ENCODE measurements at places on chromosomes 7 and 10.

DNA sequence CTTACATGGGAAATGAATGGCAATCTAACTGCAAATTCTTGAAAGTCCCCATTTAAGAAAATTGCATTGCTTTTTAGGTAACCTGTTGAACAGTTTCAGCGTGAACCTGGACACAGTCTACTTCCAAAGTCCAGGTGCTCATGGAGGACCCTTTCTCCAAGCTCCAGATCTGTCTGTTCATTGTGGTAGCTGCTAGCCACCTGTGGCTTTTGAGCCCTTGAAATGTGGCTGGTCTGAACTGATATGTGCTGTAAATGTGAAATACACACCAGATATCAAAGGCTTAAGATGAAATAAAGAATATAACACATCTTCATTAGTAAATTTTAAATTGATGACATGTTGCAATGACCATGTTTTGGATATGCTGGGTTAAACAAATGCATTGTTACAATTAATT lies 4.2 kb downstream of the CACNB2 start:
- DNase-seq: no peak

- DNase-seq: no peak
Observed at GRCh38 chr7:16587790-16588189, 57.8 kb downstream of the ANKMY2 start.

GRCh38 chr7:112064627-112065385 lies 141.4 kb downstream of the DOCK4 start:
- DNase-seq: no peak

GRCh38 chr7:4683043-4683883 lies 1.2 kb downstream of the FOXK1 start:
- peak; percentile 45 for DNase-seq

- peak; percentile 18 for DNase-seq
Observed at GRCh38 chr10:13161857-13162271, 506 bp downstream of the MCM10 start.

DNA sequence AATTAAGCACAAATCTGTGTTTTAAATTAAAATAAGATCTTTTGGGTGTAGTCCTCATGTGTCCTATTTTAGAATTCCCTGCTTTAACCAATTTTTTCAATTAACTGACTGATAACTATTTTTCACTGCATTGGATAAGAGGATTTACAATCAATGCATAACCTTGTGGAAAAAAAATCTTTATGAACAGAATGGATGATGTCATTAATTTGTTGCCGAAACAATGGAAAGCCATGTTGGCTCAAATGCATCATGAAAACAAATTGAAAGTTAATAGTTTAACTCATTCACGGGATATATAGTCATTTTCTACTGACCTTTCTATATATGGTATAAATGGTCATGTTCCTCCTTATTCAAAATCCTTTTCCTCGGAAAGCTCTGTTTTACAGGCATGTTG lies 82.3 kb downstream of the PRLHR start:
- no peak for DNase-seq

- no peak for DNase-seq
Observed at GRCh38 chr10:121683816-121684215, 85.6 kb upstream of the FGFR2 start.

DNA sequence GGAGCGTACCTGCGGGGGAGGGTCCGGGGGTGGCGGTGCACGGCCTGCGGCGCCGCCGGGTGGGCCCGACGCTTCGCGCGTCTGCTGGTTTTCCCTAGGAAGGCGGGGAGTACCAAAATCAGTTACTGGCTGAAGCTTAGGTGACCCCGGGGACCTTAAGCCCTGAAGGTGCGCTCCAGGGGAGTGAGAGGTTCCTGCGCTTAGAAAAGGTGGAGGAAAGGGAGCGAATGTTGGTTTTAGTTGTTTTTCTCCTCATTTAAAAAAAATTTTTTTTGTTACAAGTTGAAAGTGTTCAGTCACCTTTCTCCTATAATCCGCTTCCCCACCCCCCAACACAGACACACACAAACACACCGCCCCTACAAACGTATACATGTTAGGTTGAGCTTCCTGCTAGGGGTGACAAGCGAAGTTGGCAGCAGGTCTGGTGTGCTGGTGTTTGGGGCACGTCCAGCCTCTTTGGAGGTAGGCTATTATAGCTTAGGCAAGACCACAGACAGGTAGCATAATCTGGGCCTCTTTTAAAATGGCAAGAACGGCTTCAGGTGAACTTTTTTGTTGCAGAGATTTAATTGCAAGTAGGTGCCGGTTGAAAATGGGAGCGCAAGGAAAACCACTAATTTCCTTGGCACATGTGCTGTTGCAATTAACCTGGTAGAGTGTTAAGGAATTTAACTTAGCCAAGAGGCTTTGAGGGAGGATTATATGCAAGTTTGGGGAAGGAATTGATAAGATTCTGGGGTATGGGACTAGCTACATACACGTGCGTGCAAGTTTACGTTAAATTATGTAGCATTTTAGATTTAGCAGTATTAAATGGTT lies 945 bp downstream of the ADD3 start:
- DNase-seq: peak; percentile 37

- no peak for DNase-seq
Observed at GRCh38 chr7:81583090-81583489, 186.8 kb downstream of the HGF start.

- DNase-seq: no peak
Observed at GRCh38 chr7:92808006-92808405, 28.4 kb downstream of the CDK6 start.

GRCh38 chr10:14779001-14779651 lies 4.4 kb upstream of the FAM107B start:
- DNase-seq: no peak

GRCh38 chr10:49601857-49602256 lies 8.3 kb upstream of the SLC18A3 start:
- peak; percentile 71 for DNase-seq

- DNase-seq: no peak
Observed at GRCh38 chr10:61065051-61065450, 121.1 kb upstream of the RHOBTB1 start.

DNA sequence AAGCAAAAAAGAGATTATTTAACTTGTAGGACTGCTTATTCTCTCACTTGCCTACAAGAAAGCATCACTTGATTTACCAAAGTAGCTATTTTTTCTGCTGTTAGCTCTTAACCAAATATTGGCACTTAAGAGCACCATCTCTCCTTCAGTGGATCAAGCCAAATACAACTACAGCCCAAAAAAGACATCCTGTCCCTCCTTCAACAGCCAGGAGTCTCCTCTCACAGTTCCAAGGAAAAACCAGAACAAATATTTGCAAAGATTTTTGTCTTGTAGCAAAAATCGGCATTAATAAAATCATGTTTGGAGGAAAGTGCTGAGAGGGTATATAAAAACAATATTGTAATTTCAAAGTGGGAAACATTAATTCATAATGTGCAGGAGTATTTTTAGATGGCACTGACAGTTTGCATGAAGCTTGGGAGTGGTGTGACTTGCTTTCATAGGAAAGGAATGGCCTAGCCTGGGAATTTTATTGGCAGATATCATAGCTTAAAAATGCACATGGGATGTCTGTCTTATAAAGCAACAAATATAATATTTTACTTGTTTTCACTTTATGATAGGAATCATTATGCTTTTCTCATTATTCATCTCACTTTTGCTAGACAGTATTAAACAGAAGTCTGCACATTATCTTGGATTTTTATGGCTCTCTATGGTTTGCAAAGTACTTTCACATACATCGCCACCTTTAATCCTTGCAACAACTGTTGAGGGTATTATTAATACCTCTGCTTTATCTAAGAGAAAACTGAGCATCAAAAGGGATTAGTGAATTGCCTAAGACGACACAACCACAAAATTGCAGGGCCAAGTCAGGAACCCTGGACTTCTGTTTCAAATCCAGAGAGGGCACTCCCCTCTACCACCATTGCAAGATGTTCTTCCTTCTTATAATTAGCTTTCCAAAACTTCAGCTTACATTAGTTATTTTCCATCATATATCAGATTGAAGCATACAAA lies 103.5 kb downstream of the AGMO start:
- no peak for DNase-seq

- DNase-seq: no peak
Observed at GRCh38 chr10:22992075-22992474, 64.2 kb downstream of the ARMC3 start.

- DNase-seq: no peak
Observed at GRCh38 chr7:11895337-11895736, 63.3 kb upstream of the THSD7A start.

DNA sequence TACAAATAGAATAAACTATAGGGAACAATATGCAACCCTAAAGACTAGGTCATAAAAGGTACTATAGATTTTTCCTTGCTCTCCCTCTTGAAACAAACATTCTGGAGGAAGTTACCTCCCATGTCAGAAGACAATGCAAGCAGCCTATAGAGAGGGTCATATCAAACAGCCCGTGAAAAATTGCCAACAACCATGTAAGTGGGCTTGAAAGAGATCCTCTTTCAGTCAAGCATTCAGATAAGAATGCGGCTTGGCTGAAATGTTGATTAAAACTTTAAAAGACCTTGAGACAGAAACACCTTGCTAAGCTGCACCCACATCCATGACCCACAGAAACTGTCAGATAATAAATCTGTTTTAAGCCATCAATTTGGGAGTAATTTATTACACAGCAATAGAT lies 526.6 kb upstream of the GHITM start:
- DNase-seq: no peak

DNA sequence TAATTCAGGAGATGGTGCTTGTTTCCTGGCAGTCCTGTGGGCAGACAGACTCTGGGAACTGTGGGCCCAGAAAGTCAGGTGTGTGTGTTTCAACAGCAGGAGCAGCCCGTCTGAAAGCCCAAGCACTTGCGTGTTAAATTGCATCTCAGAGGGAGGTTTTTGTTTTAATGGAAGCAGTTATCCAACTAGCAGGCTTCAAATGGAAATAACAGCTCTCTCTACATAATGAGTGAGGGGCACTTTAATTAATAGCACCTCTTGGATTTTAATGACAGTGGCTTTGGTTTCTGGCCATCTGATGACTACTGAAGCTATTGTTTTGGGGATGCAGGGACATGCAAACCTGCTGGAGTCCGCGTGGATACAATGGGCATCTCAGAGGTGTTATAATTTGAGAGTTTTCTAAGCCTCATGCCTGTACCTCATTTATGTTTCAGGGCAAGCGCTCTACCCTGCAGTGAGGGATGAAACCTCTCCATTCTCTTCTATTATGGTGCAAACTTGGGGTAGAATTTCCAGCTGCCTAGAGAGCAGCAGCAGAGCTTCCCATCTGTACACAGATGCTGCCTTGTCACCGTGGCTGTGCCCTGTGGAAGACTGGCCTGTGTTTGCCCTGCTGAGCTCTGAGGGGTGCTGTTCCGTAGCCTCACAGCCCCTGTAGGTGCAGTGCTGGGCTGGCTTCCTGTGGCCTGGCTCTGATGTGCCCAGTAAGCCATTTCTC lies 206.6 kb upstream of the GPR26 start:
- DNase-seq: no peak

DNA sequence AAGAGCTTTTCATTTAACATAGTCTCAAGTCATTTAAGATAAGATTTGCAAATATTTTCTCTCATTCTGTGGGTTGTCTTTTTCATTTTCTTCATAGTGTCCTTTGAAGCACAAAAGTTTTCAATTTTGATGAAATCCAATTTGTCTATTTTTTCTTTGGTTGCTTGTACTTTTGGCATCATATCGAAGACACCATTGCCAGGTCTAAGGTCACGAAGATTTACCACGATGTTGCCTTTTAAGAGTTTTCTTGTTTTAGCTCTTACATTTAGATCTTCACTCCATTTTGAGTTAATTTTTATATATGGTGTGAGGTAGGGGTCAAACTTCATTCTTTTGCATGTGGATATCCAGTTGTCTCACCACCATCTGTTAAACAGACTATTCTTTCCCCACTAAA lies 34.7 kb downstream of the TMEM270 start:
- DNase-seq: no peak

- no peak for DNase-seq
Observed at GRCh38 chr7:128400566-128400965, 9.2 kb downstream of the IMPDH1 start.
